ENCODE measurements at places on chromosomes 7 and 10.

DNA sequence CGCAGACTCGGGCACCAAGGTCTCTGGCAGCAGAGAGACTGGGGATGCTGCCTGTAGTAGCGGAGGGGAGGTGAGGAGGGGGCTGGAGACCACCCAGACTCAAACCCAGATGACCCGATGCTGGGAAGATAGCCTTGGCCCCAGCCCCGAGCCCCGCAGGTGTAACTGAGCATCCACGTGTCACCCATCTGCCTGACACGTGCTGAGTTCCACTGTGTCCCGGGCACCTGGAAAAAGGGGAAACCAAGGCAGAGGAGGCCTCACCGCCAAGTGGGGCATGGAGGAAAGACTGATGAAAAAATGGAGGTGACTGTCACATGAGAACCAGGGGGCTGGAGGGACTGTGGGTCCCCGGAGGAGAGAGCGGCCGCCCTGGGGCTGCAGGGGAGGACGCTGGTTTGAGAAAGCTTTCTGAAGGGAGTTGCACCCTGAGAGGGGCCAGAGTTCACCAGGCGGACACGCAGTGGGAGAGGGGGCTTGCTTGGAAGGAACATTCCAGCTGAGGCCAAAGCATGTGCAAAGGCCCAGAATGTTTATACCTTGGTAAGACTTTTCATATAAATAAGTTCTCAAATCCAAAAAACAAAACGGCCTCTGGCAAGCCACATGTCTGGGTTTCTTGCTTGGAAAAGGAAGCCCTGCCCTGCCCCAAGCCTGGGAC is 27.4 kb upstream of the ELN start:
- DNase-seq = no peak

DNA sequence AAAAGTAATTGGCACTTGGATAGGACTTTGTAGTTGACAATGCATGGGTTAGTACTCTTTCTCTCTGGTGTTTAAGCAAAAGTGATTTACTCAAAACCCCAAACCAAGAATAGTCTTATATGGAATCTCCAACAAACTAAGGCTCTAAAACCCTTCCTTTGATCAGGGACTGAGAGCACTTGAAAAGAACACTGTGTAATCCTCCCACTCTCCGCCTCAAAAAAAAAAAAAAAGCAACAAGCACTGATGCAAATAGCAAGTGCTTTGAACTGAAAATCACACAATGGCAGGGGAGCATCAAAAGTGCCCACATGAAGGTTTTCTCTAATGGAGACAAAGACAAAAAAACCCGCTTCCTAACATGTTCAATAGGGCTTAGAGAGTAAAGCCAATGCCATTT is 467.9 kb upstream of the AUTS2 start:
- no peak for DNase-seq

- DNase-seq = no peak
These were observed 231.3 kb upstream of the MKLN1 start for GRCh38 chr7:131096267-131096927.

GRCh38 chr10:28627102-28627501 is 50.2 kb upstream of the BAMBI start:
- no peak for DNase-seq

DNA sequence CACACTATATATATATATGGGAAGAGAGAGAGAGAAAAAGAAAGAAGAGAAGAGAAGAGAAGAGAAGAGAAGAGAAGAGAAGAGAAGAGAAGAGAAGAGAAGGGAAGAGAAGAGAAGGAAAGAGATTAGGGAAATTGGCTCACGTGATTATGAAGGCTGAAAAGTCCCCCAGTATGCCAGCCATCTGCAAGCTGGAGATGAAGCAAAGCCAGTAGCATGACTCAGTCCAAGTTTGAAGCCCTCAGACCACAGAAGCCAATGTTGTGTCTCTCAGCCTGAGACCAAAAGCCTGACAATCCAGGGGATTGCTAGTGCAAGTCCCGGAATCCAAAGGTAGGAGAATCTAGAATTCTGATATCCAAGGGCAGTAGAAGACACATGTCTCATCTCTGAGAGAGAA is 206.3 kb upstream of the PRSS1 start:
- DNase-seq = no peak

- no peak for DNase-seq
These were observed 26.2 kb downstream of the CUL2 start for GRCh38 chr10:35063837-35064454.

- DNase-seq = no peak
These were observed 100.8 kb downstream of the PRTFDC1 start for GRCh38 chr10:24851629-24852028.

GRCh38 chr7:154306036-154306435 is 253.8 kb downstream of the DPP6 start:
- DNase-seq = peak; percentile 22

DNA sequence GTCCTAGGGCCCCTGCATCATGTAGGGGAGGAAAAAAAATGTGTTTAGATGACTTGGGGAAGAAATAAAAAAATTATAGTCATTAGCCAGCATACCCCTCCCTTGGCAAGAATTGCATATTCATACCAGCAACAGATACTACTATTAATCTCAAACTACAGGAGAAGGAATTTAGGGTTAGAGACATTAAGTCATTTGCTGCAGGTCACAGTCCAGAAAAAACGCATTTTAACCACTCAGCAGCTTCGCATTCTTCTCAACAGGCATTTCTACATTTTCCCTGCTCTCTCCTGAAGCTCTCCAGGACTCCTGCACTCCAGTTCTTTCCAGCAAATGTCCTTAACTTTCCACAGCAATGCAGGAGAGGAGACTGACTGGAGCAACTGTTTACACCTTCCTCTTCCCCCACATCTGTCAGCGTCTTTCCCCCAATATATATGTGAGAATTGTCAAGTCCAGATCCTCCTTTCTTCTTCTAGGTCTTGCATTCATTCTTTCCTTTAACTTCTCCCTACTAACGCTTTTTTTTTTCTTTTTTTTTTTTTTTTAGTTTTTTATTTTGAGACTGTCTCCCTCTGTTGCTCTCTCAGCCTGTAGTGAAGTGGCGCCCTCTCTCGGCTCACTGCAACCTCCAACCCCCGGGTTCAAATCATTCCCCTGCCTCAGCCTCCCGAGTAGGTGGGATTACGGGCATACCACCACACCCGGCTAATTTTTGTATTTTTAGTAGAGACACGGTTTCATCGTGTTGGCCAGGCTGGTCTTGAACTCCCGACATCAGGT is 35.6 kb downstream of the PRPS1L1 start:
- DNase-seq = no peak

GRCh38 chr10:29112827-29113615 is 175.8 kb upstream of the LYZL1 start:
- DNase-seq = no peak

DNA sequence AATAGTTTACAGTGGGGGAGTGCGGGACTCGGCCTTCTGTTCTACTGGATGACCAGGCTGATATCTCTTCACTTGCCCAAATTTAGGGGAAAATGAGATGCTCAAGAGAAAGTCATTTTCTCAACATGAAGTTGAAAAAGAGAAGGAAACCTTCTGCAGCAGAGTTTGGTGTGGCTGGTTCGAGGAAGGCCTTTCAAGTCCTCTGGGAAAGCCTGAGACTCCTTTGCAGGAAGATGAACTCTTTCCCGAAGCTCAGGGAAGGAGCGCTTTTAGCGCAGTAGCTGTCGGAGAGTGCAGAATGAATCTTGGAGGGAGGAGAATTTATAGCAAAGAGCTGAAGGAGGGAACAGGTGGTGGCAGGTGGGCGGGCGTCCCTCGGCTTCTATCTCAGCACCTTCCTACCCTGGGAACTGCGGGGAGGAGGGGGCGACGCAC is at the start of gene ATOH7:
Gene ATOH7 (minus strand): TSS at position 297 of the 435 bp plus-strand sequence. CDS start 436 bp downstream, outside the sequence.
- peak; percentile 70 for DNase-seq

DNA sequence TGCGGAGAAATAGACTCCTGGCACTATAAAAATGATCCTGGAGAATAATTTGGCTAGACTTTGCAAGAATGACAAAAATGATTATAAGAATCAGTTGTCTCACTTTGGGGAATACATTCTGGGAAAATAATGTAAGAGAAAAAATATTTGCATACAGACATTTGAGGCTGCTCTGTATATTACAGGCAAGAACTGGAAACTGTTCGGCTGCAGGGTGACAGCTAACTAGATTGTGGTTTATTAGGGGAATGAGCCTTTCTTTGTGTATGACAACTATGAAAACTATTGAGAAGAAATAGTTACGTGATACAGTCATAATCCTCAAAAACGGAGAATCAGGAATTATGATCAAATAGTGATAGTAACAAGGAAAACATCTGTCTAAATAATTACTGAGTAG is 8.6 kb downstream of the TRIM56 start:
- no peak for DNase-seq

DNA sequence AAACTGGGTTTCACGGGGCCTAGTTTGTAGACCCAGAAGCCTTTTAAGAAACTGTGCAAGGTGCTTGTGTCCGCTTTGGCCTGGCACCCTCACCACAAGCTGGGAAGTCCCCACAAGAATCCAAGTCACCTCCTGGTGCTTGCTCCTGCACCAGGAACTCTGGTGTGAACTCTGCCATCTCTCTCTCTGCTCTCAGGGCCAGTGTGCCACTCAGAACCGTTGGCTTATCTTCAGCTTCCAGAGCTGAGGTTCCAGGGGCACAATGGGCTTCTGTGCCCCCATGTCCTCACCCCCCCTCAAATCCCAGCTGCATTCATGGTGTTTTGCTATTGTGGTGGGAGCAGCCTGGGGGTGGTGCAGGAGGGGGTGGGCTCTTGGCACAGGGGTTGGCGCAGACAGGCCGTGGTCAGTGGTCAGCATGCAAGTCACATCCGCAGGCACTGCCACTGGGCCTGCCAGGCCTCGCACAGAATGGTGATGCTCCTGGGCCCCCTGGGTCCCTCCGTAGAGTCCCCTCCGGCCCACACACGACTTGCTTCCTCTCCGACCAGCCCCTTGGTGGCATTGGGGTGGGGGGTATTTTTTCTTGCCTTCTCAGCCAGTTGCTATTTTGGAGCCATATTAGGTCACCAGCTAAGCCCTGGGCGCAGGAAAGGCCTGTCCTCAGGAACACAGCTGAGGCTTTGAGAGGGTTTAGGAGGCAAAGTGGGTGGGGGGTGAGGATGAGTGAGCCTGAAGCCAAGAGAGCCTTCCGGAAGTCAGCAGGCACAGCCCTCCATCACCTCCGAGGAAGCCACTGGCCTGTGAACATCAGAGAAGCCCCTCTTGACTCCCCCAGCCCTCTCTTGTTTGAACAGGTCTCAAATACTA is 3.0 kb downstream of the ZCCHC24 start:
- peak; percentile 23 for DNase-seq
